ENCODE measurements at places on chromosomes 3 and 15.

DNA sequence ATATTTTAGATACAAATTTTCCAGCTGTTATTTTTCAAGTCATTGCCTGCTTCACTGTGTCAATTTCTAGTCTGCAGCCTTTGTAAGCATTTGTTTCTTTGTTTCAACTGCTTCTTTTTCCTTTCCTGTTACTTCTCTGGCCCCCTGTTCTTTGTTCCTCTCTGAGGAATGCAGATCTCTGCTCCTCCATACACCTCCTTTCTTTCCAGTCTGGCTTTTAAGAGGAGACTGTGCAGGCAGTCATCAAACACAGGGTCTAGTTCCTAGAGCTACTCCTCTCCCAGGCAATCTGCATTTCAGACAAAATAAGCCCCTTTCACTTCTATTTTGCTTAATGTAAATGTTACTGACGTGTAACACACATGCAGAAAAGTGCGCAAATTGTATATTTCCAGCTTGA is 502.9 kb downstream of the PDCD6IP start:
- no peak for DNase-seq

DNA sequence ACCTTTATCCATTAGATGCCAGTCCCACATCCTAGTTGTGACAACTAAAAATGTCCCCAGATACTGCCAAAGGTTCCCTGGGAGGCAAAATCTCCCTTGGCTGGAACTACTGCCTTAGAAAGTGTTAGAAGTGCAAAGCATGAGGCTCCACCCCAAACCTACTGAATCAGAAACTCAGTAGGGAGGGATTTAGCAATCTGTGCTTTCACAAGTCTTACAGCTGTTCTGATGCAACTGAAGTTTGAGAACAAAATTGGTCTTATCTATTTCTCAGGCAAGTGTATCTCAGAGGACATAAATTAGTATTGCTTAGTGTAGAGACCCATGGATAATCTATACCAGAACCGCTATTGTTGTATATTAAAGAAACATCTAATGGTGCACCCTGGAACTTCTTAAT is 70.2 kb downstream of the CLDN1 start:
- DNase-seq: no peak

- DNase-seq: no peak
These were observed 37.0 kb downstream of the DAPK2 start for GRCh38 chr15:64009241-64009640.

GRCh38 chr3:134854254-134854653 is 59.2 kb downstream of the EPHB1 start:
- no peak for DNase-seq

GRCh38 chr3:195065864-195066185 is 205.1 kb downstream of the XXYLT1 start:
- no peak for DNase-seq

GRCh38 chr3:129315223-129315997 is 36.7 kb downstream of the HMCES start:
- DNase-seq: no peak

DNA sequence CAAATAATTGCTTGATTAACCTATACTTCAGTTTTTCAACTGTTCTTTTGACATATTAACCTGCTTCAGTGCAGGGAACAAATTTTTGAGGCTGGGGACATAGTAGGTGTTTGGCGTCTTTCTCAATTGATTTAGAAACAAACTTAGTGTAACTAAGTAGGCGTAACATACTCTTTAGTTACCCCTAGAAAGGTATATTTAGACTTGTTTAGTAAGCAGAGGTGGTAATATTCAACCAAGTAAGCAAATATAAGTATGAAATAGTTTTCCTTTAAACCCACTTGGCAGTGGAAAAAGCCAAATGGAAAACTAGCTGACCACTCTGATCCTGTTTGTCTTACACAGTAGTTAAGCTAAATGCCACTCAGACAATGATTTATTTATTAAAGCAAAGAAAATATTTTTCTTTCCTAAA is 113.2 kb downstream of the MBNL1 start:
- DNase-seq: no peak

GRCh38 chr3:97350971-97351370 is 413.6 kb upstream of the ARL6 start:
- no peak for DNase-seq

GRCh38 chr15:90265271-90266060 is at the start of gene NGRN:
TSS of gene NGRN (plus strand) at chr15:90265672. CDS start at chr15:90265713, 41 bp downstream.
- DNase-seq: peak; percentile 86

- DNase-seq: no peak
These were observed 71.4 kb upstream of the WDR72 start for GRCh38 chr15:53830707-53831386.

- no peak for DNase-seq
These were observed 227.4 kb upstream of the AZI2 start for GRCh38 chr3:28575746-28576613.

GRCh38 chr3:51942603-51943450 is 664 bp downstream of the PARP3 start:
- peak; percentile 79 for DNase-seq

- DNase-seq: no peak
These were observed 51.0 kb upstream of the RARB start for GRCh38 chr3:25377042-25377441.

- DNase-seq: peak; percentile 16
These were observed 280.4 kb downstream of the ULK4 start for GRCh38 chr3:41681479-41681878.

DNA sequence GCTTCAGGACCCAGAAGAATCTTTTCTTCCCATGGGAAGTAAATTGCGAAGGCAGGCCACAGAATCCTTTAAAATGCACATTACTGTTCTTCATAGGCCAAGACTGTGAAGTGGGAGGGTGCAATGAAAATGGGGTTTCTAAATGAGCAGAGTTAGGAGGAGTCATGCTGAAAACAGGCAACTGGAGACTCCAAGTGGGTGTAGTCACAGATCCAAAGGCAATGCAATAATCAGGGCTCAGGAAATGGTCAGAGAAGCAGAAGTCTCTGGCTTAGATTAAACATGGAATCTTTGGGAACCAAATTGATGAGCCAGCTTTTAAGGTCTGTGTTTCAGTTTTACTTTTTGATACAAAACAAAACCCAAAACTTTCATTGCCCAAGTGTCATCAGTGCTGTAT is 37.6 kb downstream of the HHLA2 start:
- no peak for DNase-seq

DNA sequence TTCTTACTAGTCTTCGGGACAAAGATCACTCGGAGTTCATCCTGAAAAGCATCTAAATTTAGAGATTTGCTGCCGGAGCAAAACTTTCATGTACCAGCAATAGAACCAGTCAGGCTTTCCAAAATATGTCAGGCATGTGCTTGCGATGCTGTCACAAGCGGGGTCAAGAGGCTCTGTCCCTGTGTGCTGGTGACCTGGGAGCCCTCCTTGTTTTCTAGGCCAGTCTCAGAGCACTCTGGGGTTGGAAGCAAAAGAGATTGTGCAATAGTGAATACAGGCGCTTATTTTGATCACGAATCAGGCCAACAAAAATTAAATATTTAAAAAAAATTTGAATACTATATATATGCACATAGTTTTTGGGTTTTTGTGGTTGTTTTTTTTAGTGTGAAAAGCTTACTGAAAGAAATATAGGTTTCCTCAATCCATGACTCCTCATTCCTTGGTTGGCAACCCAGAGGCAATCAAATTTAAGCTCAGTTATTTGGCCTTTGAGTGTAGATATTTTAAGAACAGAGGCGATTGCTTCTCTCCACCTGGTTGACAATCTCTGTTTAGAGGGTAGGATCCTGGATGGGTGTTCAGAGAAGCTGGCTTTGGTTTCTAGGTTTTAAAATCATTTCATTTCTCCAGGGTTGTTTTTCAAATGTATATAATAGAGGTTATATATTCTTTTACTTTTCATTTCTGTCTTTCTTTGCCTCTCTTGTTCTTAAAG is 8.4 kb upstream of the KLHL24 start:
- no peak for DNase-seq

GRCh38 chr3:194518652-194519051 is 31.9 kb upstream of the ATP13A3 start:
- no peak for DNase-seq

DNA sequence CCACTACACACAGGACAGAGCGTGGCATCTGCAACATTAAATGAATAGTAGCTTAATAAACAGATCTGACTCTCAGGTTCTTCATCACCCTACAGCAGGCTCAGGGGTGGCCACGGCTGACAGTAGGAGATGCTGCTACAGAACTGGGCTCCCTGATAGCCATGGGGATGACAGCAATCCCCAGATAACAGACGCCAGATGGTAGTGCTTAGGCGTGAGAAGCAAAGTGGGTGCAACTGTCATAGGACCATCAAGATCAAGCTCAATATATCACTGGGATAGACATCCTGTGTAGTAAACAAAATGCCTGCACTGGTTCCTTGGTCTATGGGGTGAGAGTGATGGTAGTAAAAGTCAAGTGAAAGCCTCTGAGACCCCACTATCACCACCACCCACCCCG is 2.6 kb upstream of the TPRA1 start:
- no peak for DNase-seq

DNA sequence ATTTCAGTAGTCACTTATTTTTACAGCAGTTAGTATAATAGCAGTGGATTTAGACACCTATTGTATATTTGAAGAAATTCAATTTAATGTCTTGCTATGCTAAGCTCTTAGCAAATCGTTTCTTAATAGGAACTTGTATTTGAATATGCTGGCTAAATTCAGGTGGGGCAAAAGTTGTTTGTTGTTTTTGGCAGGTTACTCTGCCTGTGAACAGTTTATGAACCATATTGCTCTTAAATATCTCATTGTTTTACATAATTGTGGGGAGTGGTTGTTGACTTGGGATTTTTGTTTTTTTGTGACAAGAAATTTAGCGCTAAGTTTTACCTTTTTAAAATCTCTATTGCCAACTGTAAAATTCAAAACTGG is 43.4 kb downstream of the NR2C2 start:
- no peak for DNase-seq

- no peak for DNase-seq
These were observed 303.4 kb upstream of the ROPN1 start for GRCh38 chr3:124295362-124295761.

DNA sequence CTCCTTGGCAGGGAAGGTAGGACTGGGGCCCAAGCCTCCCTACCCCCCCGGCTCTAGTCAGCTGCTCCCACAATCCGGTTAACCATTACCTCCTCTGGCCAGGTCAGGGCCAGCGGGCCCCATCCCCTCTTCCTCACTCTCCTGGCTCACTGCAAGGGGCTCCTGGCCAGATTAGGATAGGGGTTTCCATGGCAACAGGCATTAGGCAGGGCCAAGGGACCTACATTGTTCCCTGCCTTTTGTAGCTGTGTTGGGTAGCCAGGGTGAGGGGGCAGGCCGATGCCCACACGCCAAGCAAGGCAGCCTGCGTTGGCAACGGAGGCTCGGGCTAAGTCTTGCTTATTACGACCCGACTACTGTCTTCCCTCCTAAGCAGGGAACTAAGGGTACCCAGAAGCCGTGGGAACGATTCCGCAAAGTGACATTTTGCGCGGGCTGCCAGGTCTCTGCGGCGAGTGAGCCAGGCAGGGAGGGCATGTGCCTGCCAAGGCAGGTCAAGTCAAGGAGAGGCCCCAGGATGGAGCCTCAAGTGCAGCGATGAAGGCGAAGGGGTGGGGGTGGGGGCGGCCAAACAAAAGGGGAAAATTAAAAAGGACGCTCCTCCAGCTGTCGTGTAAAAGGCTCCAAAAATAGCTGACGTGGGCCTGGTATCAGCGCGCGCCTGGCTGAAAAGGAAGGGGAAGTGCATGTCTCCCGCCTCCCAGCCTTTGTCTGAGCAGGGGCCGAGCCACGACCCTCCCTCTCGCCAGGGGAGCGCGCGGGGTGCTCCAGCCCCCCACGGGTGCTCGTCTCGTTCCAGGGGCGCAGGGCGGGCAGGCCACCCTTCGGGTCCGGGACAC is 919 bp downstream of the IDH2 start:
- no peak for DNase-seq

Data from COLO829 (cell line).